ENCODE measurements at places on chromosomes 11 and 22. TPM values are rescaled to one million over a fixed set of nuclear protein-coding genes. Genes with fewer than 3 reads are reported as not detected.

OMP gene
- 0.43 TPM for total RNA-seq

OTOG gene
- total RNA-seq = not detected

ANO3 gene
- 0.28 TPM for total RNA-seq

MAJIN gene
- not detected for total RNA-seq

KCNJ4 gene
- total RNA-seq = not detected

PEX16 gene
- 37.0 TPM for total RNA-seq

TTC36 gene
- total RNA-seq = 0.46 TPM

RIMBP3C gene
- 0.14 TPM for total RNA-seq

GGTLC3 gene
- total RNA-seq = not detected

HTR3B gene
- not detected for total RNA-seq

CRYBB3 gene
- total RNA-seq = not detected

THYN1 gene
- total RNA-seq = 79.9 TPM

All from smooth muscle cell of bladder (primary cell).